ENCODE measurements at places on chromosomes 6 and 20.

DNA sequence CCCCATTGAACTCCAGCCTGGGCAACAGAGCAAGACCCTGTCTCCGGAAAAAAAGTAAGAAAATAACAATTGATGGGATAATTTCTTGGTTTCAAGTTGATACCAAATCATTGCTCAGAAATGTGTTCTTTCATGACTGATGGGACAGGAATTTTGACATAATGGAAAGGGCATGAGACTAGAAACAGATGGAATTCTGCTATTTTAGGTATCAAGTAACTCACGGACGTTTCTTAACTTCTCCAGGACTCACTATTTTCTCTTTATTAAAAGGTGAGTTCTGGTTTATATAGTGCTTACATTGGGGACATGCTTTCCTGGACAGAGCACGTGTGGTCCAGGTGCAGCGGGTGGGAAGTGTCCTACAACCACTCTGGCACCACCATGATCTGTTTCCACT, 6.0 kb upstream of the DSP start:
- DNase-seq = no peak

DNA sequence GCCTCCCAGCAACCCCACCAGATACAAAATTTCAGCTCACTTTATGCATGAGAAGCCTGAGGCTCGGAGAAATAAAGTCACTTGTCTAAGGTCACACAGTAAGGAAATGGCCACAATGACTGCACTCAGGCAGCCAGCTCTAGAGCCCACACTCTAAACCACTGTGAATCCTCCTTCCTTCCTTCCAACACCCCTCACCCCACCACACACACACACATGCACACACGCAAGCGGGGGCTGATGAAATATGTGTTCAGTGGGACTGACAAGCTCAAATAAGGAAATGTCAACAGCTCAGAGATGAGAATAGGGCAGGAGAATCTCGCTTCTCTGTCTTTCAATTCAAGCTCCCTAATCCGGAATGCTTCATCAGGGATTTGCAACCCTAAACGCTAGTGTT, 6.0 kb upstream of the BPIFA1 start:
- no peak for DNase-seq

DNA sequence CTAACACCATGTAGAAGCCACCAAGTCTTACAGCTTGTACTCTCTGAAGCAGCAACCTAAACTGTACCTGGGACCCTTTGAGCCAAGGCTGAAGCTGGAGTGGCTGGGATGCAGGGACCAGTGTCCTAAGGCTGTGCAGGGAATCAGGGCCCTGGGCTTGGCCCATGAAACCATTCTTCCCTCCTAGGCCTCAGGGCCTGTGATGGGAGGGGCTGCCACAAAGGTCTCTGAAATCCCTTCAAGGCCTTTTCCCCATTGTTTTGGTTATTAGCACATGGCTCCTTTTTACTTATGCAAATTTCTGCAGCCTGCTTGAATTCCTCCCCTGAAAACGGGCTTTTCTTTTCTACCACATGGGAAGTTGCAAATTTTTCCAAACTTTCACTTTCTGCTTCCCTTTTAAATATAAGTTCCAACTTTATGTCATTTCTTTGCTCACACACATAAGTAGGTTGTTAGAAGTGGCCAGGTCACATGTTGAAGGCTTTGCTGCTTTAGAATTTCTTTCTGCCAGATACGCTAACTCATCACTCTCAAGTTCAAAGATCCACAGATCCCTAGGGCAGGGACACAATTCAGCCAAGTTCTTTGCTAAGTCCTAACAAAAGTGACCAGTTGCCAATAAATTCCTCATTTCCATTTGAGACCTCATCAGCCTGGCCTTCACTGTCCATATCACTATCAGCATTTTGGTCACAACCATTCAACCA, 28.2 kb upstream of the ATXN1 start:
- DNase-seq = no peak

- no peak for DNase-seq
These were observed 257.5 kb downstream of the ADGB start for GRCh38 chr6:146856296-146856695.

- DNase-seq = no peak
These were observed 15.1 kb downstream of the WFDC2 start for GRCh38 chr20:45484676-45485075.

- no peak for DNase-seq
These were observed 53.4 kb downstream of the OPRM1 start for GRCh38 chr6:154092326-154092962.

- no peak for DNase-seq
These were observed 128.8 kb downstream of the FOXO3 start for GRCh38 chr6:108689272-108690161.

GRCh38 chr6:56484669-56485068, 158.0 kb downstream of the DST start:
- DNase-seq = no peak
